ENCODE measurements at places on chromosomes 7 and 10.

DNA sequence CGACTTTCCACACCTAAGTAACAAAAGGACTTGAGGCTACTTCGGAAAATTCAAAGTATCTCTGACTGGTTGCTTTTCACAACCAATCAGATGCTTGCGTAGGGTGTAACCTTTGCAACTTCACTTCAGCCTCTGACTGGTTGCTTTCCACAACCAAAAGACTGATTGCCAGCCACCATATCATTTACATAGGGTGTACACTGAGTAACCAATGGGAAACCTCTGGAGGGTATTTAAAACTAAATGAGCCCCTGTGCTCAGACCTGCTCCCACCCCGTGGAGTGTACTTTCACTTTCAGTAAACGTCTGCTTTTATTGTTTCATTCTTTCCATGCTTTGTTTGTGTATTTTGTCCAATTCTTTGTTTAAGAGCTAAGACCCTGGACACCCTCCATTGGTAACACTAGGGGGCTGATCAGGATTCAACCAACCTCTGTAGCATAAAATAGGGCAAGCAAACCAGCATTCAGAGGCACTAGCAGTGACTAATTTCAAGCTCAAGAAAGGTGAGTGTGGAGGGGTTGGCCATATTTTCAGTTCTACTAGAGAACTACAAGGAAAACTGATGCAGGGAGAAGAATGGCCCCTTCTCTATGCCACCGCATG lies 390.8 kb downstream of the POM121L12 start:
- no peak for DNase-seq

- DNase-seq: no peak
Observed at GRCh38 chr7:25031432-25031831, 51.5 kb upstream of the OSBPL3 start.

- DNase-seq: peak; percentile 27
Observed at GRCh38 chr7:19117091-19117869, at the start of gene TWIST1. Gene TWIST1, minus strand, starts transcription at chr7:19117636. Its CDS starts 315 bp downstream, at chr7:19117321.

GRCh38 chr10:97914171-97914836 lies 64.7 kb downstream of the GOLGA7B start:
- no peak for DNase-seq

DNA sequence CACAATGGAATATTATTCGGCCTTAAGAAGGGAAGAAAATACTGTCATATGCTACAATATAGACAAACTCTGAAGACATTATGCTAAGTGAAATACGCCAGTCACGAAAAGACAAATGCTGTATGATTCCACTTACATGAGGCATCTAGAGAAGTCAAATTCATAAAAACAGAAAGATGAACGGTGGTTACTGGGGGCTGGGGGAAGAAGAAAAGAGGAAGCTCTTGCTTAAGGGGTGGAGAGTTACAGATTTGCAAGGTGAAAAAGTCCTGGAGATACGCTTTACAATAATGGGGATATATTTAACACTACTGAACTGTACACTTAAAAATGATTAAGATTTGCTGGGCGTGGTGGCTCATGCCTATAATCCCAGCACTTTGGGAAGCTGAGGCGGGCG lies 49.0 kb downstream of the PSMC2 start:
- no peak for DNase-seq

DNA sequence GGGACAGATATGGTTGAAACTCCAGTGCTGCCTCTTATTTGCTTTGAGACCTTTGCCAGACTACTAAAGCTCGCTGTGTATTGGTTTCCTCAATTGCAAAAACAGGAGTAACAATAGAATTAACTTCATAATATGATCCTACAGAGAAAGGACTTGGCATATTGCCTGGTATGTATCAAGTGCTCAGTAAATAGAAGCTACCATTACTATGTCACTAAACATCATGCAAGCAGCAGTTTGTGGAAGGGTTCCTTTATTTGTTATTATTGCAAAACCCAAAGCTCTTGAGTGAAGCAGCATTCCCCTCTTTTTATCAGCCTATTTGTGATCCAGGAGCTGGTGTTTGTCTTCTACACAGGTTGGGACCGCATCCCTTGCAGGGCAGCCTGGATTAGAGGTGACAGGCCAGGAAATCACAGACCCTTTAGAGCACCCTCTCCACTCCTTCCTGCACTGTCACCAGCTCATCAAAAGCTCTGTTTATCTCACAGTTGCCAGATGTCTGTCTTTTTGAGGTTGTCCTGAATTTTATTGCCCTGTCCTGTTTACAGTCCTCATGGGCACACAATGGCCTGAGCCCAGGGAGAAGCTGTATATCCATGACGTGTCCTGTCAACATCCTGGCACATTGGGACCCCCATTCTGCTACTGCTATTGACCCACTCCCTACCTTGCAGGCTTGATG lies 121.5 kb downstream of the SNX10 start:
- no peak for DNase-seq

DNA sequence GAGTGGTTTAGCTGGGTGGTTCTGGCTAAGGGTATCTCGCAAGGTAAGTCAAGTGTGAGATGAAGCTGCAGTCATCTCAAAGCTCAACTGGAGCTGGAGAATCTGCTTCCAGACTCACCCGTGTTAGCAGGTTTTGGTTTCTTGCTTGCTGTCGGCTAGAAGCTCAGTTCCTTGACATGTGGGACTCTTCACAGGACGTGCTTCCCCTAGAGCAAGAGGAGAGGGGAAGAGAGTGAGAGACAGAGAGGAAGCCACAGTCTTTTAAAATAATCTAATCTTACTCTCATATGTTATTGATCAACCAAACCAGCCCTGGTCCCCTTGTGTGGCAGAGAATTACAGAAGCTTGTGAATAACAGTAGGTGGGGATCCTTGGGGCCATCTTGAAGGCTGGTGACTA lies 199.5 kb downstream of the REEP3 start:
- no peak for DNase-seq

DNA sequence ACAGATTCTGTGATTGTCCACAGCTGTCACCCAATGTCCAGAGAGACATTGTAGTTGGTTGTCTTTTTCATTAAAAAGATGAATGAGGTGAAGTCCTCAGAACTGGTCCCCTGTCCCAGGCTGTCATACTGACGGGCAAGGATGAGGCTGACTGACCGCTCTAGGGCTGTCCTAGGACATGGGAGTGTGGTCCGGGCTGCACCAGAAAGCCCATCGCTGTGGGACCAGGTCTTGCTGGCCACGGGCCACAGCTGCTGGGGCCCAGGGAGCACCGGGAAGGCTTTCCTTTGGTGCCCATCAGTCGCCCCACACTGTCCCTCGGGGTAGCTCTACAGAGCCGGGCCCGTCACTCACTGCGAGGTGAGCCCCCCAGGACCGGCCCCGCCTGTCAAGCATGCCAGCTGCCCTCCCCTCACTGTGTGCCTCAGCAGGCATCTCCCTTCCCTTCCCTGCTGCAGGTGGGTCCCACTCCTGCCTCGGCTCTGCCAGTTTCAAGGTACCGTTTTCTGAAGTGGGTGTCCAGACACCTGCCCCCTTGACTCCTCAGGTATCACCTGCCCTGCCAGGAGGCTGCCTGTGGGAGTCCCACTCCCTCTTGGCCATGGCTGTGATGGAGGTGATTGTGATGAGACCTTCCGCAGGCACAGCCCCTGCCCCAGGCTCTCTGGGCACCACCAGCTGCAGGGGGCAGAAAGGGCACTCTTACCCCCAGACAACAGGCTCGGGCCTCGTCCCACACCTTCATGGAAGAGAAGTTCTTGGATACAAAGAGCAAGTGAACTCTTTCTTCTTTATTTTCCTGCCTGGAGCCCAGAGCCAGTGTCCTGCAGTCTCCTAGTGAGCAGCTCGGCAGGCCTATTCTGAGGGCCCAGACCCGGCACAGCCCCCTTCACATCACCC lies 21.7 kb downstream of the LRRC27 start:
- DNase-seq: no peak

GRCh38 chr10:86938260-86938659 lies 19.2 kb downstream of the MMRN2 start:
- DNase-seq: no peak

DNA sequence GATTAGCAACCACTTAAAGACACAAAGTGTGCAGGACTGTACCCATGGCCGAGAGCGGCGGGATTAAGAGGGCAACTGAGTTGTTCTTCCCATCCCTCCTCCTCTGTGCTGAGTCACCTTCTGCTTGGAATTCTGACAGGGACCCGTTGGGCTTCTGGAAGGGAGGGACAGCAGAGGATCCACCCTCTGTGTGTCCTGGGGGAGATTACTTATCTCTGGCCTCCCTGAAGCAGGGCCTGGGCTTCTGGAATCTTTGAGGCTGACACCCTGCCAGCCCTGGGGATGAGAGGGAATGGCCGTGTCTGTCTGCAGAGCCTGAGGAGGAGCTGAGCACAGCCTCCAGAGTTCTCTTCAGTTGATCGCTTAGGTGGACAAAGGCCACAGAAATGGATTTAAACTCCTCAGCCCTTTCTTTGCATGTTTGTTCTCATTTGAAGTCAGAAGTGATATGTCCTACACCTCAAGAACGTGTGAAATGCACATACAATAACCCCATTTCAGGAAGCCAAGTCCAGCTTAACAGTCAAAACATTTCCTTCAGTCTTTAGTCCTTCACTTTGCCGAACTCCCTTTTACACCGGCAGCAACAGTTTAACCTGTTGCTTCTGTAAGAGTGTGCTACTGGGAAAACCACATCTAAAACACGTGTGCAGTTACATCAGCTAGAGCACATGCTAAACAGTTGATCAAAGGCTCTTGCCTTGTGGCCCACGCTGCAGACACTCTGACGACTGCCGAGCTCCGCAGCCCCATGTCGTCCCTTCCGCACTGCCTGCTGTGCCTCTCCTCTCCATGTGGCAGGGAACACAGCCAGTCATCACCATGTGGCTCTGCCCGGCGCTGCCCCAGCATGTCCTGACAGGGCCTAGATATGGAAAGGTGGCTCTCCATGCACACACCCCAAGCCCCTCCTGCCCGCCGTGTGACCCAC lies 55.7 kb downstream of the IKZF1 start:
- DNase-seq: no peak

All from inflammatory macrophage treated with lipopolysaccharide for 4 hours (primary cell).